ENCODE measurements at places on chromosomes 2 and 18.

DNA sequence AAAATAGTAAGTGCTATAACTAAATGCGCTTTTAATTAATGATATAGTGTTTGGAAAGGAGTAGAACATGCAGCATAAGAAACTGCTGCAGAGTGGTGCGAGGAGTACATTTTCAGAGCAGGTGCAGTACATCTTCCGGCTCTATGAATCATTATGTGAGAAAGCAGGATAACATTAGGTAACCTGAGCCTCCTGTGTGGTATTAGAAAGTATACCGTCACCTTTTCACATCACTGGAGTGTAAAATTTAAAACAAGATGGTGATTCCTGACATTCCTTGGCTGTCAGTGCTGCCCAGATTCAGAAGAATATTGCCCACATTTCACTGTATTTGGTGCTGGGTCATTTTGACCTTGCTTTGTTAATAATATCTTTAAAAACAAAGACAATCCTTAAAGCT is 7.8 kb upstream of the DYNC2LI1 start:
- DNase-seq: no peak

DNA sequence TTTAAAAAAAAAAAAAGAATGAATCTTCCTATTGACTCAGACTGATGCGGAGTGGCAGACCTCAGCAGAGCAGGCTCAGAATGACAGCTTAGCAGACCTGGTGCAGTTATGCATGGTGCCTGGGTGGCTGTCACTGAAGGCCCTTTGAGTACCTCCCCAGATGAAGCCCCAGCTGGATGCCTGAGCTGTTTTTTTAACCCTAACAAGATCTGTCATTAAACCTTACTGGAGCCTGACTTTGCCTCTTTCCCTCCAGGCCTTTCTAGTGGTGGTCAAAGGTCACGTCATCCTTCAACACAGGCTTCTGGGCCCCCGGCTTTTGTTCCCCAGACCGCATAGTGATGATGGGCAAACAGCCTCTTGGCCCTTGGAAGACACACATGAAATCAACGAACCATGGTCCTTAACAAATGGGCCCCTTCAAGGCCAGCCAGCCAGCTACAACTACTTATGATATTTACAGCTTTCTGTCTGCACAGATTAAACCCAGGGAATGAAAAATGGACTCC is 138.3 kb upstream of the CYP1B1 start:
- DNase-seq: no peak

DNA sequence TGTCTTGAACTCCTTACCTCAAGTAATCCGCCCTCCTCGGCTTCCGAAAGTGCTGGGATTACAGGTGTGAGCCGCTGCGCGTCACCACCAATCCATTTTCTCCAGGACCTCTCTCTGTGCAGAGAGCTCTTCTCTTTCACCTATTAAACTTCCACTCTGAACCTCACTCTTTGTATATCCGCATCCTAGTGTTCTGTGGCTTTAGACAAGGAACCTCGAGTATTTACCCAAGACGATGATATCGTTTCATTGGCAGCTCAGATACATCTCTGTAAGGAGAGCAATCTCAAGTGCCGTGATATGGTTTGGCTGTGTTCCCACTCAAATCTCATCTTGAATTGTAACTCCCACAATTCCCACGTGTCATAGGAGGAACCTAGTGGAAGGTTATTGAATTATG is 15.1 kb upstream of the WDR33 start:
- DNase-seq: no peak

DNA sequence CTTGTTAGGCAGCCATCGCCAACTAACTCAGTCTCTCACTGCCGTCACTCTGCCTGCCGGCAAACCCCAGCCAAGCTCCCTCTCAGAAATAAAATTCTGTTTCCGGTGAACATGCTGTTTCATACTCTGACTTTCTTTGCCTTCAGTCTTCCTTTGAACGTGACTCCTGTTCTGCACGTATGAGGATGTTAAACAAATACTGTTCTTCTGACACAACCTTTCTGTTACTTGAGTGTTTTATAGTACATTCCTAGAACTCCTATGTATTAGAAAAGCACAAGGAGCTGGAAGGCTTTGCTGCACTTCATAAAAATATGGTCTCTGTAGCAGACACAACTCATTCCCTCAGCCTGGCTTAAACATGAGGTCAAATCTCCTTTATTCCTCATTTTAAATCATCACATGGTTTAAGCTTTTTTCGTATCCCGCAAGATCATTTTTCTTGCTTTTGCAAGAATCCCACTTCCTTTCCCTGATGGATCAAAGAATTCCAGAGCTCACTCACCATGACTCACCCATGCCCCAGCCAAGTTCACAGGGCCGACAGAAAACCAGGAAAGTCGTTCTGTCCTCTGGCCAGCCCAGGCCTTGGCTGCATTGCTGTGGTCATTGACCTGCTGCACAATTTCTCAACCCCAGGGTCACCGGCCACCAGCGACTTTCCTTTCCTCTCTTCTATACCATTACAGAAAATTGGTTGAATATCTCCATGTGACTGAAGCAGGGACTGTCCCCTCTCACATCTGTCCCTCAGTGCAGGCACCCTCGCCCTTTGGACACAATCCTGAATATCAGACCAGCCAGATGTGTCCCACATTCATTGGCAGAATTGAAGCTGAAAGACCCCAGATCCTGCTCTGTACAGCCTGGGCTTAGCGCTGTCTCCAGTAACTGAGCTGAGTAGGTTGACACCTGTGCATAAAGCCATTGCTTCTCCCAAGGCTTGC is 183.1 kb upstream of the ARL4C start:
- DNase-seq: no peak

DNA sequence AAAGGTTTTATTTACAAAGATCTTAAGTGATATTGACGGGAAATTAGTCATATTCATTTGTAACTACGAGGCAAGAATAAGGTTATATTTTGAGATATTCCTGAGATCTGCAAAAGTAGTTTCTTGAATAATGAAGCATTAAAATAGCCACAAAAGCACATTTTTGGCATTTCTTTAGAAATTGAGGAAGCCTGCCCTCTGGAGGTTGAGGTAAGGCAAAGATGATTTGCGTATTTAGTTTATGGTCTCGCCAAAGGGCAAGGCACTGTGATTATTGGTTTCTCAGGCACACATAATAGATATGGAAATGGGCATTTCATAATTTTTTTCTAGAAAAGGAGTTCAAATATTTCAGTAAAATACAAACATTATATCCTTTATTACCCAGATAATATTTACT is 143.7 kb upstream of the RPRM start:
- no peak for DNase-seq

- DNase-seq: no peak
Observed at GRCh38 chr18:8455661-8456614, 153.3 kb upstream of the RAB12 start.

DNA sequence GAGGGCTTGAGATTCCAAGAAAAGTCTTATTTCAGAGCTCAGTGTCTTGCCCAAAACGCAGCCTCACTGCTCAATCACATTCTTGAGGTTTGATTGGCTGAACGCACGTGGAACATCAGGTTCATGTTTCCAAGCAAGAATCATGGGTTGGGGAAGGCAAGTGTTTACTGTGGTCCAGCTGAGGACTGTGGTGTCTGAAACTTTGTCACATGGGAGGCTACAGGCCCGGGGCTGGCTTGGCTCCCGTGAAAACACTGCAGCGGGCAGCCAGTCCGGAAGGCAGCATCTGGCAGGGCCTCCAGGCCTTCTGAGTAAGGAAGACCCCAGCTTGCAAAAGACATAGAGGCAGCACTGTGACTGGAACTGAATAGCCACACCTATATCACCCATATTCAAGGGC is 84.7 kb downstream of the POLR1A start:
- DNase-seq: no peak

- no peak for DNase-seq
Observed at GRCh38 chr2:17780546-17780945, 26.6 kb downstream of the GEN1 start.

GRCh38 chr2:158967114-158967730 is 1.2 kb upstream of the TANC1 start:
- no peak for DNase-seq

DNA sequence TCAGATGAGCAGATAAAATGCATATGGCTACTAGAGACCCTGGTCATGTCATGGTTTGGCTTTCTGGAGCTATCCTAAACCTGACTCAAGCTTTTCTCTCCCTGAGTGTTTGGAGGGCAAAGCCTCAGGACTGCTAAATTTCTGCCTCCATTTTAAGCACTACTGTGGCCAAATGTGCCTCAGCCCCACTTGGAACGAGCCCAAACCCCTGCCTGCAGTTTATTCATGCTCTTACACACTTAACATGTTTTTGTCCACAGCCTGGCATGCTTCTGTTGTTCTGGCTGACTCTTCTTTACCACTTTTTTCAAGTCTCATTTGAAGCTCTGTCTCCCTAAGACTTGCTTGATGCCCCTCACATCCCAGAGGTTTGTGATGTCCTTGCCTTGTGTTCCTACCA is 24.7 kb downstream of the MGAT5 start:
- DNase-seq: no peak

GRCh38 chr2:204401114-204401513 is 144.2 kb upstream of the PARD3B start:
- no peak for DNase-seq

DNA sequence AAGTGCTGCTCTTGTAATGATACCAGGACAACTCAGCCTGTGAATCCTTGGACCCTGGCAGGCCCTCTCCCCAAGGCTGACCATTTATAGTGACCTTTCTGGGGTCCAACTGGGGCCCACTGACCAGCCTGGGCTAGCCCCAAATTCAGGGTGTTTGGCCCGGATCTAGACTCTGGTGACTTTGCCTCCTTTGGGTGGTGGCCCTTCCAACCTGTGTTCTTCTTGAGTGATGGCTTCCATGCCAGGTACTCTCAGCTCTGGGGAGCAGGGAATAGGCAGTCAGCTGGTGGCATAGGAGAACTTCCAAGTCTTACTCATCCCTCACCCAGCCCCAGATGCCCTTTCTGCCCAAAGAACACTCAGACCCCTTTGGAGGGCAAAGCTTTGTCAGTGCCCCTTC is 10.3 kb downstream of the MYO7B start:
- DNase-seq: no peak

DNA sequence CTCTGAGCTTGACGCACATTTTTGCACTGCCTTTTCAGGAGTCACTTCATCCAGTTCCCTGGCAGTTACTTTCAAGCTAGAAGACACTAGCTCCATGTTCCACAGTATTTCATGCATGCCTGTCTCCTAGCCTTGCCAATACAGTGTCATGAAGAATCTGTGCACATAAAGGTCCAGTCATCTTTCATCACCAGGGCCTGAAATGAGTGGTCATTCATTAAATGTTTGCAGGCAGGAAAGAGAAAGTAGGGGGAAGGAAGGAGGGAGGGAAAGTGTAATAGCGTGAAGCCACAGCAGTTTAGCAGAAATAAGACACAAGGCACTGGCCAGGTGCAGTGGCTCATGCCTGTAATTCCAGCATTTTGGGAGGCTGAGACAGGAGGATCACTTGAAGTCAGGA is 92.4 kb upstream of the COPS8 start:
- DNase-seq: no peak

DNA sequence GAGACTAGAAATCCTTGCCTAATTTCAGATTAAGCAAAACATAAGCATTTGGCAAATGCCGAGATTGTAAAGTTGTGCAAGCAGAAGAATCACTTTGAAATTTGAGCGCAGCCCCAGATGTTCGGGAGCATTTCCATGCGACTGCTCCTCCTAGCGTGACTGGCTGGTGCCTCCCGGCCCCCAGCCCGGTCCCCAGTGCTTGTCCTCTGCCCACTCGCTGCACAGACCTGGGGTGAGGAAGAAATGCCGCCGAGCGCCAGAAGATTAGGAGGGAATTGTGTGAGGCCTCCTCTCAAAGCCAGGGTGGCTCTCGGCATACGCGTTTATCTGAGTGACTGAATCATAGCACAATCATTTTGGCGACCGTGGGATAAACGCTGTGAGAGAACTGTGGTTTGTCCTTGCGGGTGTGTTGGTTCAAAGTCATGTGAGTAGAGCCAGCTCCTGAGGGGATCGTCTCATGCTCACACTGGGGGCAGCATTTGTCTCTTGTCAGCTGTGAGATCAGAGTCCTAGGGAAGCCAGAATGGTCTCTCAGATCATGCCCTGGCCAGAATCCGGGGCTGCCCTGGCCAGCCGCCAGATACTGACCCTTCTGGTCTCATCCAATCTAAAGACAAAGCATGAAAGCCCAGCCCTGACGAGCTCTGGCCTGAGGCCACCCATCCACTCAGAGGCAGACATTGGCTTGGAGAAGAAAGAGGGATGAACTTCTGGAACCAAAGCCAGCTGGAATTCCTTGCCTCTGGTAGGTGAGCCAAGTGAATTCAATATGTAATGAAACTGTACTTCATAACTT is 189.3 kb downstream of the SH3RF3 start:
- no peak for DNase-seq

DNA sequence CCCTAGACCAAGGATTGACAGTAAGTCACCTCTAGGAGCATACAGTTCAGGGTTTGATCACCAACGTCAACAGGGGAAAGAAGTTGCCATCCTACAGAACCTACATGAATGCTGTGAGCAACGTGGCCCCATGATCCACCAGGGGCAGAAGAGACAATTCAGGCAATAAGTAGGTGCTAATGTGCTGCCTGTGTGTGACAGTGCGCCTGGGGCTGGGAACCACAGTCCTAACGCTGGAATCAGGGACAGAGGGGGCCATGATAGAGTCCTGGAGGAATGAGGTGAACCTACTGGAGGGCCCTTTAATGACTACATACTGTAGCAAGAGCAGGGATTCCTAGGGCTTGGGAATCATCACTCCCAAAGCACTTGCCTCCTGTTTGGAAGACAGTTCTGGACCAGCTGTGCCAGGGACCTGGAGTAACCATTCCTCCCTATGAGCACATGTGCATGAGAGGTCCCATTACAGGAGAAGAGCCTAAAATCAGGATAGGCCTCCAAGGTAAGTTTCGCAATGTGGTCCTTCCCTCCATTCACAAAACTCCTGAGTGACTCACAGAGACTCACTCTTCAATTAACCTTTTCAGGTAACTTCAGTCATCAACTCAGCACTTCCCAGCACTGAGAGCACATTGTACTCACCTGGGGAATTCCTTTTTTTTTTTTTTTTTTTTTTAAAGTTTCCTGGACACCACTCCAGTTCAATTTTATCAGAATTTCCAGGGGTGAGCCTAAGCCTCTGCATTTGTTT is 214.0 kb downstream of the TMEM163 start:
- no peak for DNase-seq

GRCh38 chr2:1101982-1102590 is 151.4 kb downstream of the SNTG2 start:
- DNase-seq: no peak

- no peak for DNase-seq
Observed at GRCh38 chr18:26708806-26709716, 156.4 kb downstream of the AQP4 start.

GRCh38 chr18:77865853-77866252 is 616.2 kb downstream of the GALR1 start:
- DNase-seq: no peak

GRCh38 chr2:85710687-85711577 is 16.8 kb downstream of the GNLY start:
- DNase-seq: no peak

All from glutamatergic neuron (in vitro differentiated cells).